ENCODE measurements at places on chromosomes 16 and 17.

GRCh38 chr16:86852135-86852534 is 273.8 kb downstream of the FOXL1 start:
- no peak for DNase-seq

DNA sequence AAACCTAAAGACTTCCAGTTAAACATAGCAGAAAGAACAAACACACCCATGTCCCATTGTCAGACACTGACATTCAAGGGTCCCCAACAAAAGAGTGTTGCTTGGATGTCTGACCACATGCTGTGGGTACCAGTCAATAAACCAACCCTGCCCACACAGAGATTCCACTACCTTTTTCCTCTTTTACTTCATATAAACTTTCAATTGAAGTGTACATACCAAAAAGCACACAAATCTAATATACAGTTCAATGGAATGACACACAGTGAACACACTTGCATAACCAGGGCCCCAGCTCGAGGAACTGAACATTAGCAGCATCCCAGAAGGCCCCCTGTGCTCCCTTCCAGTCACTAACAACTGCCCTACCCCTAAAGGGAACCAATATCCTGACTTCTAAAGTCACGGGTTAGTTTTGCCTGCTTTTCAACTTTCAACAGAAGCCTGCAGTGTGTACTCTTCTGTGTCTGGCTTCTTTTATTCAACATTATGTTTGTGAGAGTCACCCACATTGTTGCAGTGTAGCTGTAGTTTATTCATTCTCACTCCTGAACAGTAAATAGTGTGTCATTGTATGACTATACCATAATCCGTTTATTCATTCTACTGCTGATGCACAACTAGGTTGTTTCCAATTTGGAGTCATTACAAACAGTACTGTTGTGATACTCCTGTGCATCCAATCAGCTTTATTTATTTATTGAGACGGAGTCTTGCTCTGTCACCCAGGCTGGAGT is 18.0 kb downstream of the CFDP1 start:
- DNase-seq, result no peak

GRCh38 chr16:23055481-23055880 is 93.8 kb downstream of the USP31 start:
- no peak for DNase-seq

DNA sequence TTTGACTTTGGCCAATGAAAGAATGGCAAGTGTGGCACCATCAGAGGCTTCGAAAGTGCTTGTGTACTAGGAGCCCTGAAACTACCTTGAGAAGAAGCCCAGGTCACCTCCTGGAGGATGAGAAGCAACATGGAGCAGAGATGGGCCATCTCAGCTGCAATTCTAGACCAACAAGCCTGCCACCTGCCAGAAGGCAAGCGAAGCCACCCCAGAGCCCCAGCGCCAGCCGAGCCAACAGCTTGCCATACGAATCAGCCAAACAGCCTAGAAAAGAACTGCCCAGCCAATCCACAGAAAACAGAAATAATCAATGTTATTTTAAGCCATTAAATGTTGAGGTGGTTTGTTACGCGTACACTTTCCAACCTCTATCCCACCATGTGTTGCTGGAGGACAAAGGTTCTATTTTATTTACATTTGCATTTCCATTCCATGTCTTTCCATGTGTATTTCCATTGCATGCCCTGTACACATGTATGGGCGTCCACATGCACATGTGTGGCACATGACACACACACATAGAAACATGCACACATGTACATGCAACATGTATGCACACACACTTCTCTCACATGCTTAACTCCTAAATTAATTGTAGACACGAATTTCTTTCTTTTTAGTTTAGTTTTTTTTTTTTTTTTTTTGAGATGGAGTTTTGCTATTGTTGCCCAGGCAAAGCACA is 144.3 kb upstream of the TNRC6C start:
- DNase-seq, result no peak

GRCh38 chr17:38605841-38606645 is at the start of gene SRCIN1:
SRCIN1 (minus strand) TSS chr17:38605952; CDS start chr17:38605705, 247 bp downstream.
- peak; percentile 74 for DNase-seq

- DNase-seq, result no peak
These were observed 152.5 kb downstream of the MRTFB start for GRCh38 chr16:14223632-14224031.

DNA sequence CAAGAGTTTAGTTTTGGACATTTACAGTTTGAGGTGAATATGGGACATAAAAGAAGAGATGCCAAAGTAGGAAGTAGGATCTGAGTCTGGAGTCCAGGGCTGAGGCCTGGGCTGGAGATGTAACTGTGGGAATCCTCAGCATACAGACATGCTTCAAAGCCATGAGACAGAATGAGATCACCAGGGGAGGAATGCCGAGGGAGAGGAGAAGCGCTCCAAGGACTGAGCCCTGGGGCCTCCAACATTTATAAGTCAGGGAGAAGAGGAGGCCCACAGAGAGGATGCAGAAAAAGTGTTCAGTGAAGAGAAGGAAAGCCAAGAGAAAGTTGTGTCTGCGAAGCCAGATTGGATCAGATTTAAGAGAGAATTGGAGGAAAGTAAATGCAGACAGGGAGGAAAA is 277.5 kb upstream of the MYOCD start:
- DNase-seq, result no peak

- DNase-seq, result no peak
These were observed 95.5 kb downstream of the CCT6B start for GRCh38 chr17:34865716-34866115.

- DNase-seq, result no peak
These were observed 7.7 kb downstream of the HSDL1 start for GRCh38 chr16:84137287-84137686.

DNA sequence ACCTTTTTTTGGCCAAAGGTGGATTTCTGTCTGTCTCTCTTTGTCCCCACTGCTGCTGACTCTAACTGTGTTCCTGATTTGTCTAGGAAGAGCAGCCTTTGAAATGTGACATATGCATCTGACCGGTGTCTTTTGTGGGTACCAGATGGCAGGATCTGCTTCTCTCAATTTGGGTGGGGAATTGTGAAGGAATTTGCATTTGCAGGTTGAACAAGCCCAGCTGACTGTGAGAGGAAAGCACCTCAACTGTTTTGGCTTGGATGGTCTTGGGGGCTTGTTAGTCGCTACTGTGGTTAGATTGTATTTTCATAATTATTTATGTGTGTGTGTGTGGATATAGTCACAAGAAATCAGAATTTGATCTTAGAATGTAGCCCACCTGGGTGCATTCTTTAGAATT is 37.7 kb upstream of the LCMT1 start:
- DNase-seq, result no peak

DNA sequence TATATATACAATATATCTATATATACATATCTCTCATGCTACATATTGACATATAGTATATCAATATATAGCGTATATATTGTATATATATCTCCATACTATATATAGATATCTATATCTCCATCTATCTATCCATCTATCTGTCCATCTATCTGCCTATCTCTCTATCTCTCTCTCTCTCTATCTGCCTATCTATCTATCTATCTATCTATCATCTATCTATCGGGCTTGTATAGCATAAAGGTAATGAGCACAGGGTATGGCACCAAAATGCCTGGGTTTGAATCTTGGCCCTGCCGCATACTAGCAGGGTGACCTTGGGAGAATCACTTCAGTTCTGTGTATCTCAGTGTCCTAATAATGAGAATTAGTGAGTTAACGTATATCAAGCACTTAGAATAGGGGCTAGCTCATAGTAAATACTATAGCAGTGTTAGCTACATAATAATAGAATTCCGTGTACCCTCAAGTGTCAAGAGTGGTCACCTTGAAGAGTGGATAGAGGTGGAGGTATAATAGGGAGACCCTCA is 1.5 kb downstream of the ST6GALNAC1 start:
- DNase-seq, result no peak

- no peak for DNase-seq
These were observed 108.3 kb downstream of the ZNF423 start for GRCh38 chr16:49747654-49748053.

DNA sequence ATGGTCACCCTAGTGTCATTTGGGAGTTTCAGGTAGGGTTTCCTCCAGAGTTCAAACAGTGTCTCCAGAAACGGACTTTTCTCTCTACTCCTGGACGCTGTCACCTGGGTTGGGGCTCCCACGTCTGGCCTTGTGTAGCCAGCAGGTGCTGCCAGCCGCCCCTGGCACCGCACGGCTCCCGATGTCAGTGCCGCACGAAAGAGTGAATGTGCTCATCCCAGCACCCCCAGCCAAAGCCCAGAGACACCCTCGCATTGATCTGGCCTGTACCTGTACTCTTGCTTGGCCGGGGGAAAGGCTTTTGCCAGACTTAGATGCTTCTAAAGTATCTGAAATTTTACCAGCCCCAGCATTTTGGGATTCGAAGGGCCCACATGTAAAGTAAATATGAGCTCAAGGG is 351.9 kb downstream of the C16orf95 start:
- DNase-seq, result no peak

GRCh38 chr17:41737680-41738023 is 3.2 kb upstream of the HAP1 start:
- DNase-seq, result no peak

GRCh38 chr17:2723997-2724783 is 12.6 kb upstream of the CLUH start:
- peak; percentile 79 for DNase-seq

DNA sequence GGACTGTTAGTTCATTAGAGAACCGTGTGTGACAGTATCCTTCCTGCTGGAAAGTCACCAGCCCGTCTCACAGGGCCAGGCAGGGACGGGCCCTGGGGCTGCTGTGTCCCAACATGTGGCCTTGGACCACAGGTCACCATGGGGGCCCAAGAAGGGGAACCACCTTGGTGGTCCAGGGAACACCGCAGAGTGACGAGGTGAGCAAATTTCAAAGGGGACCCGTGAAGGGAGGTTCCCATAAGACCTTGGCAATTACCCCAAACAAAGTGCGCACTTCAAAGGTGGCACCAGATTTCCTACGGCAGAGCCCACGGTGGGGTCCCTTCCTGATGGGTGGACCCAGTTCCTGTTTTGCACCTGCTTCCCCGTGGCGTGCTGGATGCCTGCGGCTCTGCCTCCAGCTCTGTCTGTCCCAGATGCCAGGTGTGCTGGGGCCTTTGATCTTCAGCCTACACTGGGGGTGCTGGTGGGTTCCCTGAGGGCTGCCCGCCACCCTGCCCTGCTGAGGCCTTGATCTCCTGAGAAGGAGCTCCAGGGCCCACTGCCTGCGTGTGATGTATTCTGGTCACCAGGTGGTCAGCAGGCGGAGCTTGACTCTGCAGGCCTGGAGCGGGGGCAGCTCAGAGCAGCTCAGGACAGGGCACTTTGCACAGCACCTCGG is 27.0 kb downstream of the SLC7A5 start:
- DNase-seq, result no peak

DNA sequence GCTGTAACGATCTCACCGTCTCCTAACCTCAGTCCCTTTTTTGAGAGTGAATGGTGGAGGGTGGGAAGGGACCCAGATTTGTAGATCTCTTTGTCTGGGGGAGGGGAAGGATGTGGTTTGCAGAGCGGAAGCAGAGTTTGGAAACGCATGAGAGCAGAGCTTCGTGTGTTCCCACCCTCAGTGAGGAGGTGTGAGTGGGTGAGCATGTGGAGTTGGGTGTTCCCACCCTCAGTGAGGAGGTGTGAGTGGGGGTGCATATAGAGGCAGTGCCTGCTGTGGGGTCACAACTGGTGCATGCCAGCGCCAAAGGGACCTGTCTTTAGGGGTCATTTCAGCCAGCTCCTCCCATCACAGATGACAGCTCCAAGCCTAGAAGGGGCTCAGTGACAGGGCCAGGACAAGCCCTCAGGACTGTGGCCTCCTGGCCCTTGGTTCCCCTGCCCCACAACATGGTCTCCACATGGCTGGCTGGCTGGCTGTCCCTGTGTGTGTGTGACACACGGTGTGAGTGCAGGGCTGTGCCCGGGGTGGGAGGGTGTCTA is 1.8 kb upstream of the CISD3 start:
- peak; percentile 52 for DNase-seq

DNA sequence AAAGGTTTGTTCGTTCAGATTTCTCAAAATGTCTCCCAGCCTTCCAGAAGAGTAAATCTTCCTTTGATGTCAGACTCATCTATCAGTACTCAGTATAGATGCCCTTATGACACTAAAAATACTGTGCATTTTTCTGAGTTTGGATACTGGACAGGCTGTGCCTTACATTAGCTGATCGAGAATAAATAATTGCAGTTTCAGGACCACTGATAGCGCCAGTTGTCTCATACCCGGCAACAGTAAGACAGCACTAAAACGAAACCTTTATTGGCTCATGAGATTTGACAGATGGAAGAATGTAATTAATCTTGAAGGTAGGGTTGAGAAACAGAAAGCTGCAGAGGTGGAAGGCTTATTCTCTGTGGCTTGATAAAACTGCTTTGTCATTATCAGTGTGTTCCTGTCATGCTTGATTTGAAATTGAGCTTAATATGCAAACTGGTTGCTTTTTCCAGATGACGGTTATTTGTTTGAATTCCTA is 1.2 kb downstream of the ATP6V0A1 start:
- no peak for DNase-seq

GRCh38 chr16:17345043-17345442 is 125.7 kb downstream of the XYLT1 start:
- peak; percentile 59 for DNase-seq

DNA sequence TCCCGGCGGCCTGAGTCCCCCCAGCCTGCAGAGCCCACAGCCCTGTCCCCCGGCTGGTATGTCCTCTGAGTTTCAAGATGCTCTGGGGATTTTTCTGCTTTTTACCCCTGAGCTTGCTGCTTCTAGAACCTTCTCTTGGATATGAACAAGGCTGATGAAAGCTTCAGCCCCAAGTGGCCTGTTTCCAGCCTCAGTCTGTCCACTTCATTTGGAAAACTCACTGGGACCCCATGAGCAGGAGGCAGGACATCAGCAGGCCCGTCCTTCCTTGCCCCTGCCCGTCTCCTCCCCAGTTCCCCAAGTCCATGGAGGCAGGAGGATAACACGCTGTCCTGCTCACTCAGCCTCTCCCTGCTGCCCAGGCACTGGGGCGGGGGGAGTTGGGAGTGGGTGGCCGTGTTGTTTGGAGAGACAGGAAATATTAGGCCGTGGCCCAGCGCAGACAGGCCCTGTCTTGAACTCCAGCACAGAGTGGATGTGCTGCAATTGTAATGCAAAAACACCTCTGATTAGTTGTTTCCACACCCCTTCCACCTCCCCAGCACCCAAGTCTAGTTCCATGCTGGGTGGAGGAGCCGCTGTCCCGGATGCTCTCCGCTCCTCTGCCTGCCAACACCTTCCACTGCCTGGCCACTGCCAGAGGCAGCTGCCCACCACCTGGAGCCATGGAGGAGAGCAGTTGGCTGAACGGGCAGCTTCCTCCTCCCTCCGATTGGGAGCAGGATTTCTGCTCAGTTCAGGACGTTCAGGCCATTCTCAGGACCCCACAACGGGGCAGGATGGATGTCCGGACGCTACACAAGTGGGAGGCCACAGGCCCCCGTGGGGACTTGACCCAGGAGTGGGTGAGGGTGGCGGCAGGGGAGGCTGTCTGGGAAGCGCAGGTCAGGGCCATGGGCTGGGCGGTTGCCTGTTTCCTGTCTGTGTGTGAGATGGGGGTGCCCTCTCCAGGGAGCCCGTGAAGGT is 216.9 kb upstream of the GSE1 start:
- no peak for DNase-seq

GRCh38 chr16:3087243-3088235 is 11.6 kb downstream of the ZSCAN10 start:
- no peak for DNase-seq
